ENCODE measurements at places on chromosomes 2 and 18. TPM values are rescaled to one million over a fixed set of nuclear protein-coding genes. Genes with fewer than 3 reads are reported as not detected.

GALNT5 gene
- not detected for total RNA-seq

KIF1A gene
- 0.37 TPM for total RNA-seq

PRSS56 gene
- total RNA-seq, result not detected

CLEC4F gene
- total RNA-seq, result not detected

HMSD gene
- total RNA-seq, result 0.94 TPM

SPDYA gene
- 1.5 TPM for total RNA-seq

CAPN13 gene
- total RNA-seq, result not detected

DNA sequence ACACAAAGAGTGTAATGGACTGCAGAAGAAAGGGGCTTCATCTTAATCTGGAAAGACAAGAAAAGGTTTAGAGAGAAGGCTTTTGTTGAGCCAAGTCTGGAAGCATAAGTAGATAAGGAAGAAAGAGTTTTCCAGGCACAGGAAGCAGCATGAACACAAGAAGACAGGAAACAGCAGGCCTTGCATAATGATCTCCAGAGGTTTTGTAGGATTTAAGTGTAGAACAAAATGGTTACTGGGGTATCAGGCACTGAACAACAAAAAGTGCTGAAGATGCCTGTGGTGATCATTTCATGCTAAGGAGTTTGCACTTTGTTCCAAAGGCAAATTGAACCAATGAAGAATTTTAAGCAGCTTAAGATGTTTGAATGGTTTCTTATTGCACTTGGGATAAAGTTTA is 281.6 kb upstream of the TANK start:
- no peak for DNase-seq

GRCh38 chr18:8696749-8697211 is 8.6 kb upstream of the MTCL1 start:
- DNase-seq, result peak; percentile 73

DNA sequence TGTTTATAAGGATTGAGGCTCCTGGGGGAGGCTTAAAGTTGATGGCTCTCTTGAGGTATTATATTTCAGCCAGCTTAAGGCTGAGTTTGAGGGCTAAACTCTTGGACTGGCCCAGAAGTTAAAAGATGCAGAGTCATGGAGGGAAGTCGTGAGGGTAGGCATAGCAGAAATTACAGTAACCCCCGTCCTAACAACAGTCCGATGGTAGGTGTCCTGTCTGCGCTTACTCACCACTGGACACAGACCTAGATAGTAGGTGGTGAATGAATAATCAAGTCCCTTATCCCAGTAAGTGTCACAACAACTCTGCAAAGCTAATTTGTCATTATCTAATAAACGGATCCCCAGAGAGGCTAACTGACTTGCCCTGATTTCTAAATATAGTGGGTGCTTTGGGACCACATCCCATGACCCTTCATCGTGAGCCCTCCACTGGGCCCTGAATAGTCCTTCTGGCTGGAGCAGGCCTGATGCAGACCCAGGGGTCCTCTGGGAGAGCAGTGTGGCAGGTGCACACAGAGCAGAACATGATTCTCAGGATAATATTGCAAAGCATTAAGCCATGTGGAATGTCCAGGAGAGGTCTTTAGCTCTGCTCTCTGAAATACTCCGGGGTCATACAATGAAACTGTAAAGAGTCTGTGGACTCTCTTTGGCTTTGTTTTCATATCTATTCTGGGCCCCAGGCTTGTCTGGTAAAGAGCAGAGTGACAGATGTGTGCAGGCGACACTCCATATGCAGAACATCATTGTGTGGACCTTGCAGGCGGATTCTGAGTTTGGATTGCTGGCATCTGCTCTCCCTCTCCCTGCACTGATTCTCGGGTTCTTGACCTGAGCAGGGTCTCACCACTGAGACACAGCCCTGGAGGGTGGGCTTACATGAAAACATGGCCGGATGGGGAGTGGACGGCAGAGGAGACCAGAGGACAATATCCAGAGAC is 98.1 kb downstream of the RNF144A start:
- no peak for DNase-seq

- peak; percentile 35 for DNase-seq
Observed at GRCh38 chr18:2846636-2847316, at the start of gene EMILIN2. Gene EMILIN2 (plus strand): TSS chr18:2847006. CDS start chr18:2847189, 183 bp downstream.

DNA sequence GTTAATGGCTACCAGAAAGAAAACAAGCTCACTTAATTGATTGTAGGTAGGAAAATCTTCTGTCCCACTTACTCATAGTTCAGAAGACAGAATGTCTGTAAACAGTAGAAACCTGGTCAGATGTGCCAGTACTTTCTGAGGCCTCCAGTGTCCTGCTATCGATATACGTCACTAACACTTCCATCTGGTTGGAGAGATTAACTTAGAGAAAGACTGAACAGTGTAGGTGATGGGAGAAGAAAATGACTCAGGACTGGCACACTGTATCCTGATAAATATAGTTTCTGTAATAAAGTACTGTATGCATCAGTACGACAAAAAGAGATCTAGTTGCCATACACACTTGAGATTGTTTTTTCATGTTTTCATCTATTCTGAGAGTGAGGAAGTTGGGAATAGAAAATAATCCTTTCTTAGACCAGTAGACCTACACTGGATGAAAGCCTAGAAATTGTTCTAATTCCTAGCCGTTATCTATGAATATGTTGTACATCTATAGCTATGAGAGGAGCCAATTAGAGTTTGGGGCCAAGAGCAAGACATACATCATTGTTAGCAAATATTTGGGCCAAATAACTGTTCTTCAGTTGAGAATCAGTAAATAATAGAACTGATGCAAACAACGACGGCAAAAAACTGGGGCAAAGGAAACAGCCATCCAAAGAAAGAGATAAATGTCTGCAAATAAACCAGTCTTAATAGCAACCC is 105.9 kb downstream of the NAT8 start:
- DNase-seq, result no peak

DNA sequence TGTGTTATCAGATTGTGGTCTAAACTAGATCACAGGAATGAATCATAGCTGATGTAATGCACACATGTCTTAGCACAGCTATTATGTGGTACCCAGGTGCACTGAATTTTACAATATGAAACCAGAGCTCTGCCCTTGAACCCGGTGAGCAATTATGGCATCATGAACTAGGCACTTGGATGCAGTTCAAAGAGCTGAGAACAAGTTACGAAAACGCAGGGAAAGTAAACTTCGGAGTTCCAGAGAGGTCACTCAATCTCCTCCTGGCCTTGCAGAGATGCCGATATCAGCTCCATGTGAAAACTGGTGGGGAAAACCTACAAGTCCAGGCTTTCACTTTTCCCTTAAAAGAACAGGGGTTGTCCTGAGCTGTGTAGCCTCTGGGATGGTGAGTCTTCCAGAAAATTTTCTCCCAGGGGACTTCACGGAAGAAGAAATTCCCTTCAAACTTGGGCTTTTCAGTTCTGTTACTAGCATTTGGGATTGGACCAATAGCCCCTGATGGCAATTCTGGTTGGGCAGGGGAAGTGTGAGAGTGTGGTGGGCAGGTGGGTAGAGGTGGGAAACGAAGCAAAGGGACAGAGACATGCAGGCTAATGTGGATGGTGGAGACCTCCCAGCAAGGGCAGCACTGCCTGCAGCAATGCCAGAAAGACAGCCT is 71.1 kb upstream of the SH3BP4 start:
- no peak for DNase-seq

DNA sequence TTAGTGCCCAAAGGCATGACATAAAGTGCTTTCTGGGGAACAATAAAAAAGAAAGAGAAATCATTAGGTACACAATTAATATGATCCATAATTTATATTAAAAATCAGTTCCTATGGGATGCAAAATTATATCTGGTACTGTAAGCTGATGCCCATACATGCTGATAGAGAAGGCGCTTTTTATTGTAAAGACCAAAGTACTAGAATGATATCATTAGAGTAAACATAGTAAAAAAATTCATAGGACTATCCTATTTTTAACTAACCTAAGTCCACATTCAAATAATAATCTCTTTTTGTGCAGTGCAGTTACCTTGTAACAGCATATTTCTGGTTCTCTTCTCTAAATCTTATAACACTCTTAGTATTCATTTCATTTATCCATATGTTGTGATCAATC is 252.2 kb downstream of the ASXL3 start:
- DNase-seq, result no peak

DNA sequence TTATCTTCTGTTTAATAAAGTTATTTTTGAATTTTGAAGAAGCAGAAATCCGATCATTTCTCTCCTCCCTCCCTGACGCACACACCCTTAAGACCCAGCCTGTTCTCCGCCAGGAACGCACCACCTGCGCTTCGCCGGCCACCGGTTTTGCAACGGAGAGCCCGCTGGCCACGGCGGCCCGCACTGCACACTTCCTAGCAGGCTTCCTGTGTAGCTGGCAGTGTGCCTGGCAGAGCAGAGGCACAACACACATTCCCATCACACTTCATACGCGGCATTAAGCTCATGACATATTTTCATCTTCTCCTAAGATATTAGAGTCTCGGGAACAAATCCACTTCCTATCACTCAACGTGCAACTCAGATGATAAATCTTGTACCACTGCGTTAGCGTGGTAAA is 148.0 kb downstream of the HDAC4 start:
- no peak for DNase-seq

DNA sequence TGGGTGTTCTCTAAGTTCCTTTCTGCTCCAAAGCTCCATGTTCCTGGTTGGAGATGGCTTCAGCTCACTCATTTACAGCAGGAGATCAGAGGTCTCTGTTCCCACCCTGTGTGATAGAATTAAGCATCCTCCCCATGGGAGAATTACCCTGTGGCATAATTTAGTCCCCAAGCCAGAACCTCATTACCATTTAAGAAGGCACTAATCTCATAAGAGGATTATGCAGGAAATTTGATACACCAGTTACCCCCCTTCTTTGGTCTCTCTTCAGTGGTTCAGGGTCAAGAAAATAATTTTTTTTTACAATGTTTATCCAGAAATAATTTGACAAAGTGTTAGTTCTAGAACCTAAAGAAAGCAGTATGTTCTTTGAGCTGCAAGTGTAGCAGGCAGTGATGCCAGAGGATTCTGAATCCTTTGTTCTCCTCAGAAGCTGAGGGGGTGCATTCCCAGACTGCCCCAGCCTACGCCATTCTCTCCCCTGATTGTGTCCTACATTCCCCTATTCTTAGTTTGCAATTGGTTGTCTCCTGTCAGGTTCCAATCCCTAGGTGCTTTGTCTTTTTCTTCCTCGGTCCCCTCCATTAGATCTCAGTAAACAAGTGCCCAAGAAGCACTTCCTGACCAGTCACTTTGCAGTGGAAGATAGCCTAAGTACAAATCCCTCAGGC is 163.6 kb downstream of the PRKCE start:
- DNase-seq, result no peak

DNA sequence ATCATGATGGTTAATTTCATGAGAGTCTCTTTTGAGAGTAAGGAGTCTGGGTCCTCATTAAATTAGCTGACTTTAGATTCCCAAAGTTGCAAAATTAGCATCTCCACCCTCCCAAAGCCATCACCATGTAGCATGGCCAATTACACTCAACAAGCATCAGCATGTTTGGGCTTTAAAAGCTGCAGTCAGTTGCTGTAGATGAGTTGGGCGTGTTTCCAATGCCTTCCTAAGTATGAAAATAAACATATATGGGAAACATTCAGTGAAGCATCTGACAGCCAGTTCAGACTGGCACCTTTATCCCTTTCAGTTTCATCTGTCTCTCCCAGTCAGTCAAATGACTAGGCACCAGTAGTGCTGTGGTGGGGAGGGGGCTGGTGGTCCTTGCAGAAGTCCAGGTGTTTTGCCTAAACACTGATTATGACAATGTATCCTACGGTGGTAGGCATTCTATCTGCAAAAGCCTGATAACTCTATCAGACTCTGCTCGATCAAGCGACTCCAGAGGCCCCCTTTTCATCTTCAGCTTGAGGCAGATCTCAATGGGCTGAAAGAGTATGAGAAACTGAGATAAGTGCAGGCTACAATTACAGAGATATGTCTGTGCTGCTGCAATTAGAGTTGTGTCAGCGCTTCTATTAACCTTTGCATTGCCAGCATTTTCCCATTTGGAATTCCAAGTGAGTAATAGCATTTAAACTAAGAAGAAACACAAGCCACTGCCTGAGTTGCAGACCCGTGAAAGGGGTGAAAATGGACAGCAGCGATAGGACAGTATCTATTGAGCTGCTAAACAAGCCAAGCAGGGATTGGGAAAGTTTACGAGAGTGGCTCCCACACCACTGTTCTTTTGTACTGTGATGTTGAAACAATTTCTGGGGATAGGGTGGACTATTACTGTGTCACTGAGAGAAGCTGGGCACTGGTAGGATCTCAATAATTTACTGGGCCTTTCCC is 67.3 kb upstream of the SPOPL start:
- DNase-seq, result no peak

All from activated CD4-positive, alpha-beta T cell treated with anti-CD3 and anti-CD28 coated beads, Interleukin-2, amount 10 ng/mL, durations not matched to agents 7 days and 5 days (primary cell).